Hippocampal formation (tissue), 2 donors: ENCODE measurements at places on chromosomes 6 and 20.
A peak's percentile ranks its signal among the peaks of the same experiment; 100 is the strongest.

- no peak for DNase-seq
These were observed 34.0 kb downstream of the NCOA6 start for GRCh38 chr20:34791289-34792020.

DNA sequence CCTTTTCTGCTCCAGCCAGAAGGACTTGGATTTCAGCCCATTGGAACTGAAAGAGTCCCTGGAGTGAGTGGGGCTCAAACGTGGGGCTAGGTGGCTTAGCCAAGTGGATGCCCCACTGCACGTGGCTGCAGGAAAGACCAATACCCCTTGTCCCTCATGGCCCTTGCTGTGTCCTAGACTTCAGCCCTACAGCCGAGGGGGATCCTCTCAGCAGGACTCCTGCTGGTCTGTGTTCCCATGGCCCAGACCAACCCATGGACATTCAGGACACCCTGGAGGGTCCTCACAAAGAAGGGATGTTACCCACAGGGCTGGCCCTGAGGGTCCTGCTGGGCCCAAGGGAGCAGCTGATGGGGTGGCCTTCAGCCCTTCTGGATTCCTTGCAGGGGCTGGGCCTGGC lies 30.0 kb upstream of the PHACTR3 start:
- DNase-seq, result no peak

GRCh38 chr6:107353773-107354382 lies 105.5 kb downstream of the PDSS2 start:
- no peak for DNase-seq

DNA sequence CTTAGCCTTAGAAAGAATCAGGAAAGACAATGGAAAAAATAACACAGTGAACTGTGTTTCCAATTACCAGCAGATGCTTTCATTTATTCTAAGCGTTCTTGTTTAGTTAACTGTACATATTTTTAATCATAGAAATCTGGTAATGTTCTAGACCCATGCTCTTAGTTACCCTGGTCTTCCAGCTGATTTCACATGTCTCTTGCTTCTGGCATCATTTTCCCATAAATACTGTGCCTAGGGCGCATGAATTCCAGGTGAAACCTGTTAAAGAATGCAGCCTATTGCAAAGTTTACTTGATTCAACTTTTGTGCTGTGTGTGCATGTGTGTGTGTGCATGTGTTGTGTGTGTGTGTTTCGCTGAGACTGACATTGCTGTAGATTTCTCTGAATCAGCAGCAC lies 178.6 kb downstream of the PDE7B start:
- DNase-seq, result no peak

GRCh38 chr6:160170018-160170680 lies 48.5 kb downstream of the SLC22A1 start:
- DNase-seq, result no peak

GRCh38 chr6:152270301-152270925 lies 366.7 kb downstream of the SYNE1 start:
- DNase-seq, result no peak

- no peak for DNase-seq
These were observed 33.7 kb upstream of the KCNQ5 start for GRCh38 chr6:72588155-72588554.

GRCh38 chr6:18388271-18388670 lies 1.1 kb downstream of the RNF144B start:
- no peak for DNase-seq

DNA sequence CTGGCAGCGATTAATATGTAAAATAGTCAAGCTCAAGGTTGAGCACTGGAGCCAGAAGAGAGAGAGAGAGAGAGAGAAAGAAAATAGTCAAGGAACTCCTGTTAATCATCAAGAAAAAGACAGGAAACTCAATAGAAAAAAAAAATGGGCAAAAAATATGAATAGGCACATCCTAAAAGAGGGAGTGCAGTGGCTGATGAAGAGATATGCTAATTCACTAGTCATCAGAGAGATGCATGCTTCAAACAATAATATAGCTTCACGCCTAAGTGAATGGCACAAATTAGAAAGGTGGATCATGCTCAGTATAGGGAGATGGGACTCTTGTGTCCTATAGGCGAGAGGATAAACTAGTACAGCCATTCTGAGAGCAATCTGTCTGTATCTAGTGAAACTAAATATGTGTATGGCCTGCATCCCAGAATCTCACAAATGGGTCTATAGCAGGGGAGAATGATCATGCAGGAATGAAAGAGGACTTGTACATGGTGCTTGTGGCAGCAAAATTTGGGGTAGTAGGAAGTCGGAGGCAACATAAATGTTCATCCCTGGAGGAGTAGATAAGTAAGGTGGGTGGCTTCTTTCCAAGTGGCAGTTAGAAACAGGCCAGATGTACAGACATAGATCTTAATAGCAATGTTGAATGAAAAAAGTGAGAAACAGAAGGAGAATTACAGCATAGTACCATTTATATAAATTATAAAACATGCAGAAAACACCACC lies 176.8 kb downstream of the VEGFA start:
- no peak for DNase-seq

- no peak for DNase-seq
These were observed 108.4 kb downstream of the HUS1B start for GRCh38 chr6:548517-548916.

DNA sequence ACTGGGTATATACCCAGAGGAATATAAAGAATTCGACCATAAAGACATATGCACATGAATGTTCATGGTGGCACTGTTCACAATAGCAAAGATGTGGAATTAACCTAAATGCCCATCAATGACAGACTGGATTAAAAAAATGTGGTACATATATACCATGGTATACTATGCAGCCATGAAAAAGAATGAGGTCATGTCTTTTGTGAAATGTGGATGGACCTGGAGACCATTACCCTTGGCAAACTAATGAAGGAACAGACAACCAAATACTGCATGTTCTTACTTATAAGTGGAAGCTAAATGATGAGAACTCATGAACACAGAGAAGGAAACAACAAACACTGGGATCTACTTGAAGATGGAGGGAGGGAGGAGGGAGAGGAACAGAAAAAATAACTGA lies 186.7 kb upstream of the SSTR4 start:
- DNase-seq, result no peak

DNA sequence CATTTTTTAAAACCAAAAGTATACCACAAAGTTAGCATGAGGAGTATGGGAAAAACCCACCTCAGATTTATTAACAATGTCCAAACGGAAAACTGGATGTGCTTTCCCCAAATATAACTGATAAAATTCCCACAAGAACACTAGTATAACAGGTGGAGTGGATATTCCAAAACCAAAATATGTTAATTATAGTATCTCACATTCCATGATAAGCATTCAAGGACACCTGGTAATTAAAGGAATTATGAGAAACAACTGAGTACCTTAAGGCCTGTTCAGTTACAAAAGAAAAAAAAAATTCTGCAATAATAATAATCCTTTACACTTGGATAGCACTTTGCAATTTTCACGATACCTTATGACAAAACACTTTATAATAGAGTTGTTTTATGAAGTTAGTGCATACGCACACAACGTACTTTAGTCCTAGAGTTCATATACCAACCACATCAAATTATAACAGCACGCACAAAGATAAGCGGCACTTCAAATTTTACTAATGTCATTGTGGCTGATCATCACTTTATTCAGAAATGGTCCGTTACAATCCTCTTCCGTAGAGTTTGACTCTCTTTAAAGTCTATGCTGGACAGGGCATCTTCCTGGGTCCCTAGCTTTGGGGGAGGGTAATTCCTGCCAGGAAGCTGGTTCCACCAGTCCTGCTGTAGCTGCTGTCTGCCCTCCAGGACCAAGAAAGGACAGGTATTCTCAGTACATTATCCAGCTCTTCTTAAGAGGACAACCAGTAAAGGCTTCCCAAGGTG lies 1.7 kb downstream of the CDK19 start:
- no peak for DNase-seq

GRCh38 chr6:54179152-54179551 lies 67.9 kb downstream of the MLIP start:
- DNase-seq, result no peak

DNA sequence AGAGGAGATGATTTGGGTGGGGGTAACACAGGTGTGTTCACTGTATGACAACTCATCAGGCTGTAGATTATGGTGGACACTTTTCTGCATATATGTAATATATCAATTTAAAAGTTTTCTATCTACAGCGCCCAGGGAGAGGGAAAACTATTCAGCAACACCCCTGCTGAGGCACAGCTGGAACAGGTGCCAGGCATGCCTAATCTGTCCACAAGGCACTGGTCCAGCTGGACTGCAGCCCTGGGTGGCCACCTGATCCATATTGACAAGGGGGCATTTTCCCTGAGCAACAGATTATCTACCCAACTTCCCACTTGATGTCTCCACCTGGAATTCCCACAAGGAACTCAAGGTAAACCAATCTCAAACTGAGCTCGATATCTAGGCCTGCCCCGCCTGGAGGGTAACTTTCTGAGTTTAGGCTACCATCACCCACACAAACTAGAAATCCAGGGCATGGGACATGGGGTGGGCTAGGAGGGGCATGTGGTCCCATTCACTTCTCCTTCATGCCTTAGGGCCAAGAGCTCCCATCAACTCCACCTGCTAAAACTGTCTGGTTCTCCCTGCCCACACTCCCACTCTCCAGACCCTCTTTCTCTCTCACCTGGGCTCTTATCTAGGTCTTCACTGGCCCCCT lies 4.6 kb downstream of the SLC22A16 start:
- DNase-seq, result no peak

GRCh38 chr6:2111162-2111677 lies 134.2 kb downstream of the GMDS start:
- no peak for DNase-seq

- DNase-seq, result no peak
These were observed 52.5 kb downstream of the MAFB start for GRCh38 chr20:40636486-40636885.

- no peak for DNase-seq
These were observed 20.3 kb downstream of the SNTA1 start for GRCh38 chr20:33423141-33423834.

DNA sequence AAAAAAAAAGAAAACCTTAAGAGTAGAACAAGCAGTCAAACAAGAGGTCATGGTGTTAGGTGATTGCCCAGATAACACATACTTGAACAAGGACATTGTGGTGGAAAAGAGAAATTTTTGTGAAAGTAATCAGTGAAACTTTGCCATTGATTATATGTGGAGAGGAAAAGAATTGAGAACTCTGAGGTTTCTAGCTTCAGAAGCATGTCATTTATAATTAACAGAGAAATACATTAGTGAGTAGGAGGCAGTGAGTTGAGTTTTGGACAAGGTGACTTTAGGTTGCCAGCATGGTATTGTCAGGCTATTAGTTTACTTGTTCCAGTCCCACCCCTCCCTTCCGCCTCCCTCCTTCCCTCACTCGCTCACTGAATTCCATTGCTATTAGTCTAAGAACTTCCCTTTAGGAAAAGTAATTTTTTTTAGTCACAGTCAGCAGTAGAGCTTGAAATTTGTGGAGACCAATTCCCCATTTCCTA lies 17.2 kb downstream of the TAB2 start:
- DNase-seq, result no peak

DNA sequence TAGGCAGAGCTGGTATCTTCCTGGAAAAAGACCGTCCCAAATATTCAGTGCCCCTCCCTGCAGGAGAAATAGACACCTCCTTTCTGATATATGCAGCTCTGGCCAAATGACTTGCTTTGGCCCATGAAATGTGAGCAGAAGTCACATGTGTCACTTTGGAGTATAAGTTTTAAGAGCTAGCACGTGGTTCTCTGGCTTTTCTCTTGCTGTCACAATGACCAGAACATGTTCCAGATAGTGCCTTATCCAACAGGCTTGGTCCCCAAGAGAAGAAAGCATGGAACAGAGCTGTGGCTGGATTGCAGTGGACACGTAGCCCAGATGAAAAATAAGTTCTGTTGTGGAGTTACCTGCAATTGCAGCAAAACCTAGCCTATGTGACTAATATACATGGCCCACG lies 40.4 kb downstream of the UNC5CL start:
- DNase-seq, result no peak

- peak; percentile 28 for DNase-seq
These were observed 32.6 kb downstream of the CEP85L start for GRCh38 chr6:118618676-118619377.

DNA sequence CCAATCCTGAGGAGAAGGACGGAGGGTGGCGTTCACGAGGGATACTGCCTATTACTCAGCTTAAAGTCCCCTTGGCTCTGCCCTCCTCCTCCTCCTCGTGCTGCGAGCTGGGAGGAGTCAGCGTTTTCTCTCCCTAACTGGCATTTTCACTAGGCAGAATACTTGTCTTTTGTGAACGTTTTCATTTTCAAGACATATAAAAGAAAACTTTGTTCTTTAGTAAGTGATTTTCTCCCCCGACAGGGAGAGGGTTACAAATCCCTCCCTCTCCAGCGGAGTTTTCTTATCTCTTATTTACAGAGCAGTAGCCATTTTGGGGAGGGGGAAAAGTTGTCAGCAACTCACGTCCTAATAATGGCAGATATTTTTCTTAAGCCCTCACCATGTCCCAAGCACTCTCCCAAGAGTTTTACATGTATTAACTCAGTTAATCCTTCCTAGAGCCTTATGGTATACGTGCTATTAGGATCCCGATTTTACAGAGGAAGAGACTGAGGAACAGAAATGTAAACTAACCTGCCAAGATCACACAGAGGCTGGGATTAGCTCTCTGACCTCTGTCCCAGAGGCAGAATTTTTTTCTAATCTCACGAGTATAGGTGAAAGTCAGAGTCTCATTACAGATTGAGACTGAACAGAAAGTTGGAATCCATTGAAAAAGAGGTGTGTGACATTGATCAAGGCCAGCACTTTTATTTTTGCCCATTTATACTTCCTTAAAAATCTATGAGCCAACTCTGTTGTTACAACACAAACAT lies 30.0 kb upstream of the ZNF217 start:
- peak; percentile 32 for DNase-seq

DNA sequence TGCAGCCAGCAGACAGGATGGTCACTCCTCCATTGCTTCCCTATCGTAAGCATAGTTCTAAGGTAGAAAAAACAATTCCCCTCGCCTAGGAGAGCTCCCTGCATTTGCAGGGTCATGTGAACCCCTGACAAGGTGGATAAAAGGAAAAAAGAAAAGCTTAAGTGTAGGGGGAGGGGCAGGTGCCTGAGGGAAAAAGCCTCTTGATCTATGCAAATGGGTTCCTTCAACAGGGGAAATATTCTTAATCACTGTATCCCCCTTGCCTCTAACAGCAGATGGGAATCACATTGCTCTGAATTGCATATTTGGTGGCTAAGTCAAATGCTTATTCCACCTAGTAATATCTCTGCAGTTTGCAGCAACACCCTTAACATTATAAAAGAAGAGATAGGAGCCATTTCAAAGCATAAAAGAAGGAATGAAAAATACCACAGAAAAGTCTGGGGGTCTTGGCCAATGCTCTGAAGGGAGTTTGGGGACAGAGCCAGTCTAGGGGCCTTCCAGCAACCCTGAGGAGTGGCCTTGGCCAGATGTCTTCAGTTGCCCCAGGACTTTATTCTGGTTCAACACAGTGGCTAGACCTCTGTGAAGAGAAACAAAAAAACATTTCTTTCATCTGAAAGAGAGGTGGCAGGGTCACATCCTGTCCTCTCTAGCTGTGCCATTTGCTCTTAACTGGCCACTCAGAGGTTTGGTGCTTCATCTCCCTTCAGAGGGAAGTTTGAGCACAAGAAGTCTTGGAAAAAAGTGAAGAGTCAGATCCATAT lies 660.4 kb upstream of the GJE1 start:
- no peak for DNase-seq
